ENCODE measurements at places on chromosomes 5 and 9.

DNA sequence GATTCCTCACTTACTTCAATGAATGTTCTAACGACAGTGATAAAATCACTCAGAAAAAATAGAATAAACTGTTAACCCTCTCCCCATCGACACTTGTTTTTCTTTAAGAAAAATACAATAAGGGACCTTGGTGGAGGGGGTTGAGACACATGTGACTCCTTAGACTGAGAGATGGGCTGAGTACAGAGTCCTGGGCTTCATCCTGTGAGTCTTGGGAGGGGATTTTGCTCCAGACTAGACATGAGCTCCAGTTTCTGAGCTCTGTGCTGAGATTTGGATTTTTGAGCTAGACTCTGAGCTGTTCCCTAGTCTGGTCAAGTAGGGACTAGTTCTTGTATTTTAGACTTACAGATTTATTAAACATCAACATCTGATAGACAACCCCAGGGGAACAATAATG, 241.5 kb upstream of the MVB12B start:
- no peak for DNase-seq

- no peak for DNase-seq
Measured at GRCh38 chr9:129523943-129524581, 96.8 kb downstream of the C9orf50 start.

DNA sequence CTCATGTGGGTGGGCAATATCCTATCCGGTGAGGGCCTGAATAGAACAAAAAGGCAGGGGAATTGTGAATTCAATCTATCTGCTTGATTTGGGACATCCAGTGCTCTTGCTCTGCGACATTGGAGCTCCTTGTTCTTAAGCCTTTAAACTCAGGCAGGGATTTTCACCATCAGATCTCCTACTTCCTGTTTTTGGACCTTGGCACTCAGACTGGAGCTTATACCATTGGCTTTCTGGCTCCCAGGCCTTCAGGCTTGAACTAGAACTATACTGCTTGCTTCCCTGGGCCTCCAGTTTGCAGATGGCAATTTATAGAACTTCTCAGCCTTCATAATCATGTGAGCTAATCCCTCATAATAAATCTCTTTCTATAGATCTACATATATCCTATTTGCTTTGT, 134.3 kb upstream of the CLINT1 start:
- no peak for DNase-seq

DNA sequence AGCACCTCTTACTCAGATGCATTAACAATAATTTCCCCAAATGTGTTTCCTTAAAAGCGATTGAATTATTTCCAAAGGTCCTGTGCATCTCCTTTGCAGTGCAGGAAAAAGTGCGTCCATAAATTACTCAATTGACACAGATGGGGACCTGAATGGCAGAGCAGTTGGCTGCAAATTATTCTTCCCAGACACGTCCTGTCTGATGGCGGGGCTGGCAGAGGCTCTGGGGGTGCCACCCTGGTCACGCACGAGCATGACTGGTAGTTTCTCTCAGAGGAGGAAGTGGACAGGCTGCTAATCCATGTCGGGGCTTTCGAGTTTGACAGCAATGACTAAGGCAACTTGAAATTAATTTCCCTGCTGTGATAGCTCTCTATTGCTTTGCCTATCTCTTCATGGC, 264.8 kb upstream of the BRINP1 start:
- DNase-seq: no peak

DNA sequence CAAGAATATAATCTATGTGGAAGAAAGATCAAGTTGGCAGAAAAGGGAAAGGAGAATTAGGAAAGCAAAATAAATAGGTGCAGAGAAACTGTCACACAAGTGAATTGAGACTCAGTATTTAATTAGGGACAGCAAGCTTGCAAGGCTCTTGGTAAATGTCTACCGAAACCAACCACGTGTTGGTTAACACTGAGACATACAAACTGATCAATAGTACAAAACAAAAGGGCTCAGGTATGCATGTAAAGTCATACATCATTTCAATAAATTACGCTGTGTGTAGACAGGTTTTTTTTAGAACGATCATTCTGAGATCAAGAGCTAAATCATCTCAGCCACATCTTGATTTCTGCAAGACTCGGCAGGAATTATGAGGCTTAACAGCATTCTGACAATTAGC, 225.4 kb downstream of the EBF1 start:
- DNase-seq: peak; percentile 15

DNA sequence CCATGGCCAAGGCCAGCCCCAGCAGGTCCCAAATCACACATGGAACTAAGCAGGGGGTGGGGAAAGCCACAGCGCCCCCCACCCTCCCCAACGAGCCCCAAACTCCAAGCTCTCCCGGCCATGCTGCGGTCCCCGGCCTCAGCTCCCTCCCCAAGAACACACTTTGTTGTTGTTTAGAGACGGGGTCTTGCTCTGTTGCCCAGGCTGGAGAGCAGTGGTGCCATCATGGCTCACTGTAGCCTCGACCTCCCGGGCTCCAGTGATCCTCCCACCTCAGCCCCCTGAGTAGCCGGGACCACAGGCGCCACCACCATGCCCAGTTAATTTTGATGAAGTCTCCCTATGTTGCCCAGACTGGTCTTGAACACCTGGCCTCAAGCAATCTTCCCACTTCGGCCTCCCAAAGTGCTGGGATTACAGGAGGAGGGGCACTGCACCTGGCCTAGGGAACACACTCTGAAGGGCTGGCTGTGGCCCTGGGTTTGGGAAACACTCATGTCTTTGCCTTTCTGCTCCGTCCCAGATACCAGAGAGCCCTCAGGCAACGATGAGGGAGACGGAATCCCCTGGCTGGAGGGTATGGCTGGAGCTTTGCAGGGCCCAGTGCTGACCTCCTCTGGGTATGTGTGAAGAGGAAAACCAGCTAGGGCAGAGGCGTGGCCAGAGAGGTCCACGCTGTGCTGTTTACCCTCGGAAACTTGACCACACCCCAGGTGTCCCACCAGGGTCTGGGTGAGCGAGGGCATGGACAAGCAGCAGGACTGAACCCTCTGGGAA, 53.2 kb upstream of the UBAC1 start:
- no peak for DNase-seq

DNA sequence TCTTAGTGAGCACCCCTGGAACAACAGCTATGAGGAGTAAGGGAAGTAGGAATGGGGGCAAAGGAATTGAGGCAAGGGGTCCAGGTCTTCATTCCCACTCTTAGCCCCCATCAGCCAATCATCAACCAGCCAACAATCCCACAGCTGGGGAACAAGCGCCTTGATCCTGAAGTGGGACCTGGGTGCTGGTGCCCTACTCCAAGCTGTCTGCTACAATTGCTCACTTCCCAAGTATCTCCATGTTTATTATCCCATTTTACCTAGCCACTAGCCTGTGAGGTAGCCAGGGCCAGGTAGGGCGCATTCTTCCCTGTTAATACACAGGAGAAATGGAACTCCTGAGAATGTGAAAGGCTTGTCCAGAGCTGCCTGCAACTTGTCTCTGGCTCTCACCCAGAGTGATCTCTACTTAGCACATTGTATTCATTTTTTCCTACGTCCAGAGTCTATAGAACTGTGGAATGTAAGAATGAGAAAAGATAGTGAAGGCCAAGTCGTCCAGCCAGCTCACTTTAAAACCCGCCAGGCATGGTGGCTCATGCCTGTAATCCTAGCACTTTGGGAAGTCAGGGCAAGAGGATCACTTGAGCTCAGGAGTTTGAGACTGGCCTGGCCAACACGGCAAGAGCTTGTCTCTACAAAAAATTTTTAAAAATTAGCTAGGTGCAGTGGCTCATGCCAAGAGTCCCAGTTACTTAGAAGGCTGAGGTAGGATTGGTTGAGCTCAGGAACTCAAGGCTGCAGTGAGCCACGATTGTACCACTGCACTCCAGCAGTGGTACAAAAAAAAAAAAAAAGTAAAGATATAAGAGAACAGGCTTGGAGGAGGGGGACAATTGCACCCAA, 6.2 kb upstream of the DNAJC18 start:
- no peak for DNase-seq

- peak; percentile 70 for DNase-seq
Measured at GRCh38 chr5:150778517-150779396, at the start of gene SMIM3. SMIM3 (plus strand) TSS chr5:150778757; CDS start chr5:150795441, 16,684 bp downstream.

- DNase-seq: no peak
Measured at GRCh38 chr5:95134326-95134725, 150.6 kb downstream of the MCTP1 start.

GRCh38 chr5:116371935-116372334, 202.7 kb downstream of the SEMA6A start:
- no peak for DNase-seq

GRCh38 chr9:125601961-125602360, 105.0 kb downstream of the MAPKAP1 start:
- DNase-seq: no peak

GRCh38 chr9:8823131-8823895, 1023.7 kb upstream of the DMAC1 start:
- no peak for DNase-seq

DNA sequence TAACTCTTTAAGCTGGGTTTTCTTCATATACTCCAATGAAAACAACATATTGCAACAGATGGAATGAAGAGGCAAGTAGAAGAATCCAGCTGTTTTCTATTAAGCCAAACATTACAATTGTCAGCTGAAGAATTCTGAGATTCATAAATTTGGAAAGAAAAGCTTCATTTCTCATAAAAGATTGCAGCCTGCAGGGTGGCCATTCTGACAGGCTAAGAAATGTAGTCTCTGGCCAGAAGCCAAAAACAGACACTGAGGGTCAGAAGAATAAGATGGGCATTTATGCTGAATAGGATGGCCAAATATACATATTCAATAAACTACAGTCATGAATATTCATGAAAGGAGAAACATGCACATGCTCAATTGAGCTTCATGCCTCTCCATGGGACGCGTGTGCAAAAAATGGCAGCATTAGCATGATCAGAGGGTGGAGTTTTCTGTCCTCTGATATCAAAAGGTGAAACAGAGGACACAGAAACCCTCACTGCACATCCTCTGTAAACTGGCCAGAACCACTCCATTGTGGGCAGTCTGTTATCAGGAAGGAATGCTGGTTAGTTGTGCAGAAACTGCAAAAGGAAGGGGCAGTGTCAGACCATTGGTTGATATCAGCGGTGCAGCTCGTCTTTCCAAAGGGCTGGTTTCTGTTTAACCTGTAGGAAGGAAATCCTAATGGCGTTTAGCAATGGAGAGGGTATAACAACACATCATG, 50.2 kb downstream of the FXN start:
- DNase-seq: no peak

GRCh38 chr5:54804521-54804920, 180.9 kb downstream of the ESM1 start:
- no peak for DNase-seq

DNA sequence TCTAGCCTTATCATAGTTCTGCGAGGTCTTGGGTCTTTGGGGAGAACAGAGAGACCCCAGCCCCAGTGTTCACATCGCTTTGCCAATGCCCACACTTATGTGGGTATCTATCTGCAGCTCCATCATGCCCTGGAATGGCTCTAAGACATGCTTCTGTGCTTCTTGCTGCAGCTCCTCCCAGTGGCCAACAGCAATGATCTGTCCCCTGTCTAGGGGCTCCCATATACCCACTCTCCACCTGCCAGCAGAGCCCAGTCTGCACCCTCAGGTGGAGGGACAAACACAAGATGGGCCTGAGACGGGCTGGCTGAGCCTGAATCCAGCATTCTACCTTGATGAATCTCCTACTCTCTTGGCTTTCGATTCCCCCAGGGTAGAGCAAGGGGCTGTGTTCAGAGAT, 14.6 kb upstream of the DAP start:
- no peak for DNase-seq

DNA sequence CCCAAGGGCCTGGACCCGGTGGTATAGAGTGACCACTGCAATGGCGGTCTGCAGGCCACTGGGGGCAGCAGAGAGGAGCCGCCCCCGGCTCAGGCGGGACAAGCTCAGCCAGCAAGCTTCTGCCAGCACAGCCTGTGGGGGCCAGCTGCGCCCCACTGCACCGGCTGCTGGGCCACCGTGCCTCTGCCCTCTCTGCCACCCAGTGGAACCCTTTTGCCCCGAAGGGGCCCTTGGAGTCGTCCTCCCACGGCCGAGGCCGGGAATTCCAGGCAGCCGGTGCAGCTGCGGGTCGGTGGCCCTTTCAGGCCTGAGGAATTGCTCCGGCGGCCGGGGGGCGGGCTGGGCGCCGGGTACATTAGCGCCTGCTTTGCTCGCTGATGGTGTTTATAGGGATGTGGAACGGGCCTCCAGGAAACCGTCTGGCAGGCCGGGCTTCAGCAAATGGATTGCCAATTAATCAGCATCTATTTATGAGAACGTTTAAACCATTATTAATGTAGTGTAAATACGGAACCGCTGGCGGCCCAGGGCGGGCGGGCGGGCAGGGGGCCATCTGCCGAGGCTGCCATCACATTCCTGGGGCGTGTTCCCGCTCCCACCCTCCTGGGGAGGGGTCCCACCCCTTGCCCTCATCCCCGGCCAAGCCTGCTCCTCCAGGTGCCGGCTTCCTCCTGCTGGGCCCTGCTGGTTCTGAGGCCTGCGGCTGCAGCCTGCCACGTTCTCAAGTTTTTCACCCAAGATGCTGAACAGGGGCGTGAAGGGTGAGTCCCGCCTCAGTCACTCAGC, 127.4 kb downstream of the BARX1 start:
- DNase-seq: peak; percentile 76

DNA sequence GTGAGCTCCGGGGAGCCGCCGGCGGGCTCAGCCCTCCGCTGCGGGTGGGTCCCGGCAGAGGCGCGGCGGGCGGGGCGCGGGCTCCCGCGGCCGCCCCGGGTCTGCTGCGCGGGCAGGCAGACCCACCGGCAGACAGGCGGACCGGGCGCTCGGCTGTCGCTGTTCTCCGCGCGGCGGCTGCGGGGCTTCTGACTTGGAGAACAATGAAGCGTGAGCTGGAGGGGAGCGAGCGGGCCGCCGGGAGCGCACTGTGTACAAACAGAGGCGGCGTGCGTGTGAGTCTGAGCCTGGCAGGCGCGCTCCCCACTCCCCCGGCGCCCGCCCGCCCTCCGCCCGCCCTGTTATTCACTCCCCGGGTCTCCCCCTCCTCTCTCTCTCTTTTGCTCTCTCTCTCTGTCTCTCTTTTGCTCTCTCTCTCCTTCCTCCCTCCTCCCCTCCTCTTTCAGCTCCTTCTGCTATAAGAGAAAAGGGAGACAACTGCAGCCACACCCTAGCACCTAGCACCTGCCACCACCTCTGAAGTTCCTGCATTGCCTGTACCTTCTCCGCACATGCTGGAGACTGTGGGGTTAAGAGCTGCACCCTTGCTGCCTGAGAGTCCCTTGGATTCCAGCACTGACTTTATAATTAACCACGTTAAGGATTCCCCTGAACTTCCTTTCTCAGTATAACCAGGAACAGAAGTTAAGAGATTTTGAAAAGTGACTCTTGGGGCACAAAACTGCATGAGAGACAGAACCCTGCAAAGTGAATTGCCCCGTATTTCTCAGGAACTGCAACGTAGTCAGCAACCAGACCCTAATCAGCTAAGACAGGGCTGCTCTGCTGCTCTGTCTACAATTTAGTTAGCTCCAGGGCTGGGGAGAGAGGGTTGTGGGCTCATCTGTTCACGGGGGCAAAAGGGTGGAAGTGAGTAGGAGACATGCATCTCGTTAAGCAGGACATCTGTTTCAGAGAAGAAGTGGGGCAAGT, at the start of gene EDIL3:
TSS of gene EDIL3 (minus strand) at position 277 of the 972 bp plus-strand sequence. CDS start 506 bp downstream, outside the sequence.
- DNase-seq: no peak

GRCh38 chr5:130874861-130875417, 290.1 kb downstream of the HINT1 start:
- no peak for DNase-seq

- DNase-seq: no peak
Measured at GRCh38 chr5:115392611-115393010, 96.2 kb upstream of the CCDC112 start.

- DNase-seq: no peak
Measured at GRCh38 chr5:96903300-96903699, 27.0 kb downstream of the ERAP2 start.
